ENCODE measurements at places on chromosomes 11 and 22. TPM values are rescaled to one million over a fixed set of nuclear protein-coding genes. Genes with fewer than 3 reads are reported as not detected.

DNA sequence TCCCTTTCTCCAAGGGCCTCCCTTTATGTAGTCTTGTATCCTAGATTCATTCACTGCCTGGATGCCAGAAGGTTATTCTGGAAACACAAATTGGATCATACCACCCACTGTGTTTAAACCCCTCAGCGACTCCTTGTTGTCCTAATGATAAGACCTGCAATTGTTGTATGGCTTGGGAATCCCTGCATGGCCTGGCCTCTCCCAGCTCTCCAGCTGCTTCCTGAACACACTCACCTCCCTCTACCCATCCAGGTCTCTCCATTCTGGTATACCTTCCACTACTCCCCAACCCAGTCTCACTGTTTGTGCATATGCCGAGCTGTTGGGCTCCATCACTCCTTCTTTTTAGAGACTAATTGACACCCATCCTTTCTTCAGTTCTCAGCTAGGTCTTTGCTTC lies 124.3 kb upstream of the ALX4 start:
- no peak overlapping the region for H3K4me3 ChIP-seq
- no peak overlapping the region for H3K27ac ChIP-seq
- H3K36me3 ChIP-seq = no peaks in the 10 kb centered on the region
- no peak for DNase-seq
- H3K4me1 ChIP-seq = no peaks in the 10 kb centered on the region

GRCh38 chr11:44868021-44868420 lies 82.7 kb downstream of the TP53I11 start:
- peak; percentile 80 for DNase-seq
- H3K27me3 ChIP-seq = no peaks in the 10 kb centered on the region
- peaks cover 3% of the 10 kb centered on the region for H3K4me1 ChIP-seq
- no peak overlapping the region for H3K4me3 ChIP-seq
- H3K27ac ChIP-seq = no peak overlapping the region

DNA sequence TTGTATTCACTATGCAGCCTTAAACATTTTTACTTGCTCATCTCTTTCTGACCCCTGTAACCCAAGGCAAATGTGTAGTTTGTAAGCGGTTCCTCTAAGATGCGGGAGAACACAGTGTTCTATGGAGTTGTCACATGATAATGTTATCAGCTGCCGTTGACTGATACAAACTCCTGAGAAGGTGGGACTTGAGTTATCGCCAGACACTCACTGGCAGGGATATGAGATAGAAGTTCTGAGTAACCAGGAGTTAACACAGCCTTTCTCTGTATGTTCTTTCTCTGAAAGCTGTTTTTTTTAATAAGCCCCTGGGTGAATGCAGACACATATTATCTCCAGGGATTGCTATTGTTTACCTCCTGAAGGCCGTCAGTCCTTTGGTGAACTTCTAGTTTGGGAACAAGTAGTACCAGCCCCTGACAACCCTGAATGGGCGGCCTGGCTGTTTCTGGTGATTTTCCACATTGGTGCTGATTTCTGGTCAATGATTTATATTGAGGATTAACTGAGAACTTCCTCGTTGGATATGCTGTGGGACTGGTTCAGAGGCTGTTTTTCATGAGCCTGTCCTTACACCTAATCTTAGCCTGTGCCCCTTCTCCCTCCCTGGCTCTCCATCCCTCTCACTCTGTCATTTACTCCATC lies 155.3 kb upstream of the RASSF10 start:
- no peak overlapping the region for H3K4me3 ChIP-seq
- no peak overlapping the region for H3K27ac ChIP-seq
- no peak for DNase-seq
- no peaks in the 10 kb centered on the region for H3K27me3 ChIP-seq
- H3K4me1 ChIP-seq = peaks cover 4% of the 10 kb centered on the region

GRCh38 chr11:57054817-57055216 lies 66.1 kb downstream of the OR5AK2 start:
- peaks cover 14% of the 10 kb centered on the region for H3K4me1 ChIP-seq
- H3K27ac ChIP-seq = peak overlapping the region; percentile 91
- no peak overlapping the region for H3K4me3 ChIP-seq
- peak; percentile 32 for DNase-seq
- H3K36me3 ChIP-seq = no peaks in the 10 kb centered on the region

APOL5 gene
- not detected for polyA plus RNA-seq

All from SK-N-SH (cell line).